ENCODE measurements at places on chromosomes 4 and X.

GRCh38 chrX:70470850-70471289 is 26.2 kb downstream of the DLG3 start:
- DNase-seq: peak; percentile 3

GRCh38 chr4:4667622-4668081 is 125.8 kb upstream of the STX18 start:
- DNase-seq: no peak

DNA sequence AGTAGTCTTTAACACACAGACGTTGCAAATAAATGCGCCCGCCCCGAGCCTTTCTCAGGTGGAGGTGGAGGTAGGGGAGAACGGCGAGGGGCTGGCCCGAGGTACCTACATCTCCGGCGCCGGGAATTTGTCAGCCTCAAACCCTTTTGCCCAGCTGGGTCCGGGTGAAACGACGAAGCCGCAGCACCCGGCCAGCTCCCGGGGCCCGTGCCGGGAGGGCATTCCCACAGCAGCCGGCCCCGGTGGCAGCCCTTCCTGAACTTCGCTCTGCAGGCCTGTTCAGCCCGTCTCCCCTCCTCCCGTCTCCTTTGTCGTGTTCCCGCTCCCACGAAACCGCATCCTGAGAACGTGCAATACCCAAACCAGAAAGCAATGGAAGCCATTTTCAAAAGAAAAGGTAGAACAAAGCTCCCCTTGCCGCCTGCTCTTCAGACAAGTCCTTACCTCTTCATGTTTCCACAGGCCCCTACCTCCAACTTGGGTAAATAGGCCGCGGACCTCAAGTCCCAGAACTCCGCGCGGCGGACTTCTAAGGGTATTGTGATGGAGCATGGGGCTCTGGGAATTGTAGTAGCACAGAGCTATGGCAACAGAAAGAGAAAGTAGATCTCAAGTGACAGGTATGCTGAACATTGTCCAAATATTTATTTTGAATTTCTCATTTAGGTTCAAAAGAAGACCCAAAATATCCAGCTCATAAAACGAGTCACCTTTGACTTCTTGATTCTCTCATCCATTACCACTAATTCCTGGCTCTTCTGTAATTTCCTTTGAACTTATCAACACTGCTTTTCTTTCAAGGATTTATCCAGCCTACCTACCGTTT is at the start of gene RBM41:
Gene RBM41, minus strand, starts transcription at position 501 of the 826 bp plus-strand sequence. Its CDS starts 49 bp downstream, at position 452.
- DNase-seq: peak; percentile 86

DNA sequence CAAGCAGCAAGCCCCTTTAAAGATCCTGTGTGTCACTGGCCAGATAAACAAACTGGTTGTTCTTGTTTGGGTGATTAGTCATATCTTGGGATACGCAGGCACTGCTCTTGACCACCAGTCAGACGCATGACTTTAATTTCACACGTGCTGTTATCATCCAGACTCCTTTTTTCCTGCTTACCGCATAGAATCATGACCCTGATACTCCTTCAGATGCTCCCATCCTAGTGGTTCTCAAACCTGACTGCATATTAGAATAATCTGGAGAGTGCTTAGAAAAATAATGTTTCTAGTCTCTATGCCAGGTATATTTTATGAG is 78.8 kb downstream of the CLDN22 start:
- DNase-seq: no peak

- no peak for DNase-seq
Measured at GRCh38 chrX:71941145-71941544, 30.5 kb downstream of the NHSL2 start.

GRCh38 chrX:5774446-5774845 is 454.2 kb downstream of the NLGN4X start:
- no peak for DNase-seq

DNA sequence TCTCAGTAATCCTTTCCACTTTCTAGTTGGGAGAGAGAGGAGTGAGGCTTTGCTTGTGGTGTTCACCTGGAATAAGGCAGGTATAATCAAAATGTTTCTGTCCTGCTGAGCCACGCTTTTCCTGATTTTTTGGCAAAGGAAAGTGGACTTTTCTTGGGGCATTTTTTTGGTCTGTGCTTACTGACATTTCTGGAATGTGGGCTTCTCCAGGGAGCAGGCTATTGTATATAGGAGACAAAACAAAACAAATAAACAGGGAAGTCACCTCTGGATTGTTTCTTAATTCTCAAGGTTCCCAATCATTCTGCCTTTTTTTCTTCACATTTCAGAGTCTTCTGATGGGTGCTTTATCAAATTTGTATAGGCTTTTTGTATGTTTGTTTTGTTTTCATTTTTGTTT is 25.7 kb upstream of the RP2 start:
- no peak for DNase-seq

DNA sequence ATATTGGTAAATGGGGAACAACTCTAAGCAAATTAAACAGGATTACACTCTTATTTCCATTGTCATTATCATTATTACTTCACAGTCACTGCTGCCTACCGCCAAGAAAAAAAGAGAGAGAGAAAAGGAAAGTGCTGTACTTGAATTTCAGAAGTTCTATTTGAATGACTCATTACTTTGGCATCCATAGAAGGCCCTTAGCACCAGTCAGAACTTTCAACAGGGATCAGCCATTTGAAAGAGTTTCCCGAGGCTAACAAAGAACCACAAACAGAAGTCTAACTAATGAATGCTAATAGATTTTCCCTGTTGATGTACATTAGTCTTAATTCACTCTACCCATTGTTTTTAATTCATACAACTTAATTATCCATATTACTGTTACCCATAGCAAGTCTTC is 116.3 kb downstream of the SHROOM4 start:
- no peak for DNase-seq

- peak; percentile 61 for DNase-seq
Measured at GRCh38 chr4:76377911-76378310, 43.0 kb downstream of the CCDC158 start.

- no peak for DNase-seq
Measured at GRCh38 chr4:38780833-38781484, 1.8 kb downstream of the TLR10 start.

DNA sequence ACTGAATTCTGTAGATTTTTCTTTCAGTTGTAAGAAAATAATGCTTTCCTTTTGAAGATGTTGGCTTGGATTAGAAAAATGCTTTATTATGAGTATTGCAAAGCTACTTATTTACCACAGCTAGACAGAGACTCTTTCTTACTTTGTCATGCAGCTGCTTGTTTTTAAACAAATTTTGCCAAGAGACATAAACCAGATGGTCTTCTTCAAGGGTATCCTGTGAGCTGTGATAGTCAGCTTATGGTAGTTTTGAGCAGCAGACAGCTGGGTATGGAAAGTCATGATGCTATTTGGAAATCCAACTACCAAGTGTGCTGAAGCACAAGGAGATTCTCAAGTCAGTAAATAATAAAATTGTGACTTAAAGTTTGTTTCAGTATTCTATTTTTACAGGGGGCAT is 941.5 kb downstream of the DMD start:
- DNase-seq: no peak

GRCh38 chrX:68440940-68441339 is 7.6 kb upstream of the OPHN1 start:
- DNase-seq: no peak

DNA sequence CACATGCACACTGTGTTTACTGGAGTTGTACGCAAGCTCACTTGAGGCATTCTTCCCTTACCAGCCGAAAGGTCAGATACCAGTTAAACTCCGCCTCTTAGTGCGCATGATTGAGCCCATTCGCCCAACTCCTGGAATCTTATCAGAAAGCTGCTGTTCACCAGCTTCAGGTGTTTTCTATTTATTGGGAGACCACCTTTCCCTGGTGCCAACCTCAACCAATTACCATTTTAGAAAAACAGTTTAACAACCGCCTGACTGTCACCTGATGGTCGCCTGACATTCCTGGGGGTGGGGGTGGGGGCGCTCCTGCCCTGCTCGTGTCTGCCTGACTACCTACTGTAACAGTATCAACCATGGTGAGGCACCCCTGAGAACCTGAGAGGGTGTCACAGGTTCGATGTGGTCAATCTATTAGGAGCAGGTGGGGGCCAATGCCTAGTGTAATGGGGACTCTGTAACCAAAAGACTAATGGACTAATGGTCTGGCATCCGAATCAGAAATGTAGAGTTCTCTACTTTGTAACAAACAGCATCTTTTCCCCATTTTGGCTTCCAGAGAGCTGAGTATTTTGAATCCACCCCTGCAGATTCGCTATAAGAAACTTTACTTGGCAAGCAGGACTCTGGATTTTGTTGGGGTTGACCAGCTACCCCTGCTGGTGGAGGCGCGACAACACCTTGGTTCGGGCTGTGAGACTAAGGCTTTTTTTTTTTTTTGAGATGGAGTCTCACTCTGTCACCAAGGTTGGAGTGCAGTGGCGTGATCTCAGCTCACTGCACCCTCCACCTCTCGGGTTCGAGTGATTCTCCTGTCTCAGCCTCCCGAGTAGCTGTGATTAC is 58.2 kb upstream of the ZNF157 start:
- DNase-seq: peak; percentile 67

GRCh38 chrX:78769946-78770345 is 22.4 kb downstream of the LPAR4 start:
- no peak for DNase-seq

DNA sequence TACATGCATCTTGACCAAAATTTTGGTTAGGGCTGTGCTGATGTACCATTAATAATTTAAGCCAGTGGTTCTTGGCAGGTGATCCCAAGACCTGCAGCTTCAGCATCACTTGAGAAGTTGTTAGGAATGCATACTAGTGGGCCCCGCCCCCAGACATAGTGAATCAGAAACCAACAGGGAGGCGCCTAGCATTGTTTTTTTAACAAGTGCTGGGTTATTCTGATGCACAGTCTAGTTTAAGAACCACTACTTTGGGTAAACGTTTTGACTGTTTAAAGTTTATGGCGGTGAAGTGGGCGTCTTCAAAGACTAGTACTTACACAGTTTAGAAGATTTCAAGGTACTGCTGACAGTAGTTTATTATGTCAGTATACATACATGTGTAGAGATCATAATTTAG is 23.6 kb downstream of the FAM199X start:
- no peak for DNase-seq

- DNase-seq: no peak
Measured at GRCh38 chr4:80831383-80832361, 198.8 kb upstream of the BMP3 start.

- peak; percentile 69 for DNase-seq
Measured at GRCh38 chr4:184444953-184445309, 29.4 kb downstream of the IRF2 start.

DNA sequence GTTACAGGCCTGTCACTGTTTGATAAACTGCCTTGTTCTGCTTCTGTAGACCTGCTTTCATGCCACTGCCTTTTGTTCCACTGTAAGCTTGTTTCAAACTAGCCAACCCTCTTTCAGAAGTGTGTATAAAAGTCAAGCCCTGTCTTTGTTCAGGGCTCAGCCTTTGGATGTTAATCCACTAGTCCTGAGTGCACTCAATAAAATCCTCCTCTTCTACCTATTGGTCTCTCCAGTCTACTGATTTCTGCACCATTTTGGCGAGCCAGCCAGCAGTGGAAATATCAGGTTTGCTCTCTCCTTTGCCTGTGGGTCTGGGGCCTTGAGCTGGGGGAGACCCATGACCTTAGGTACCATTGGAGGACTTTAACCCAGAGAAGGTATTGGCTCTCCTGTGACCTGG is 901.6 kb upstream of the NDST4 start:
- DNase-seq: no peak

GRCh38 chr4:155402941-155403340 is 26.2 kb upstream of the MAP9 start:
- DNase-seq: no peak

DNA sequence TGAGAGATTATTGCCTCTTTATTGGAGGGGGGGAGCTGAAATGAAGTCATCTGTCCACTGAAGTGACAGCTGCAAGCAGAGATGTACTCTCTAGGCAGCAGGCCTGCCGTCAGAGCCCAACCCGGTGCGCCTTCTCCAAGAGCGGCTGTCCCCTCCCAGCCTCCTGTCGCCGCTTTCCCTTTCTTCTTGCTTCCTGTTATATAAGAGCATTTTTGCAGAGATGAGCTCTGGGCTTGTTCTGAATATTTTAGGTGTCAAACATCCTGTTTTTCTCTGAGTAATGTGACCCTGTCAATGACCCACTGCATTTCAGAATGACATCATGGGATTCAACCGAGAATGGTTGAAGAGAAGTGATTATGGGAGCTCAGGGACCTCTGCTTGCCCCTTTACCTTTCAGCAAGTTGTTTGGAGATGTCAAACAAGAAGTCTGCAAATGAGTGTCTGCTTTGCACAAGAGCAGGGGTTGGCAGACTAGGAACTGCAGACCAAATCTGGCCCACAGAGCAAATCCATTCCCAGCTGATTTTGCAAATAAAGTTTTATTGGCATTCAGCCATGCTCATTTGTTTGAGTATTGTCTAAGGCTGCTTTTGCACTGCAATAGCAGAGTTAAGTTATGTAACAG is 79.9 kb downstream of the SLC9A6 start:
- peak; percentile 30 for DNase-seq

DNA sequence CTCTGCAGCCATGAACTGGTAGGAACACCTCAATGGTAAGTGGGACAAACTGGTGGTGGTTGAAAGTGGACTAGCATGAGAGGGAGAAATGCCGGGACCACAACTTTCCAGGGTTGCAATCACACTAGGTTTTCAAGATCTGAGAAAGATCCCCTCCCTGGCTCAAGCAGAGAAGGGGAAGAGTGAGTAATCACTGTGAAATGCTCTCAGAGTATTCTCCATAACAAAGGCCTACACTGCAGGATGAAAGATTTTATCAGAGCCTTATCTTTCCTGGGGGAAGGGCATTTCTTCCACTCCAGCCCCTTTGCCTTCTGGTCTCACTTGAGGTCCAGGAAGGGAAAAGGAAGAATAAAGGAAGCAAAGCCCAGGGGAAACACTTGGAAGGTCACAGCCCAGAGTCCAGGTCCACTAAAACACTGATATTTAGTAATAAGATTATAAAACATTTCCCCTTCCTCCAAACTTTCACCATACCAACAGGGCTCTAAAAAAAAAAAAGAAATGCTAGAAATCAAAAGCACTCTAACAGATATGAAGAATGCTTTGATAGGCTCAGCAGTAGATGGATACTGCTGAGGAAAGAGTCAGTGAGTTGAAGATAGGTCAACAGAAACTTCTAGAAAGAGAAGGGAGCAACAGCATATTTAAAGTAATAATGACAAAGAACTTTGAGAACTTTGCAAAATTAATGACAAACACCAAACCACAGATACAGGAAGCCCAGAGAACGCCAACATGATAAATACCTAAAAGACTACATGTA is 95.9 kb downstream of the WDFY3 start:
- DNase-seq: no peak

GRCh38 chrX:124736553-124737270 is 390.3 kb downstream of the SH2D1A start:
- peak; percentile 62 for DNase-seq

- DNase-seq: peak; percentile 94
Measured at GRCh38 chr4:122922877-122923511, 597 bp upstream of the NUDT6 start.

Measured in activated CD8-positive, alpha-beta T cell treated with anti-CD3 and anti-CD28 coated beads for 36 hours (primary cell).